ENCODE measurements at places on chromosomes 6 and 20. TPM values are rescaled to one million over a fixed set of nuclear protein-coding genes. Genes with fewer than 3 reads are reported as not detected.

GRCh38 chr20:52564594-52564993 is 373.0 kb upstream of the ZFP64 start:
- H3K27me3 ChIP-seq = no peaks in the 10 kb centered on the region
- DNase-seq = no peak

The CNR1 gene
- 70.8 TPM for total RNA-seq

The PBOV1 gene
- total RNA-seq = not detected

DNA sequence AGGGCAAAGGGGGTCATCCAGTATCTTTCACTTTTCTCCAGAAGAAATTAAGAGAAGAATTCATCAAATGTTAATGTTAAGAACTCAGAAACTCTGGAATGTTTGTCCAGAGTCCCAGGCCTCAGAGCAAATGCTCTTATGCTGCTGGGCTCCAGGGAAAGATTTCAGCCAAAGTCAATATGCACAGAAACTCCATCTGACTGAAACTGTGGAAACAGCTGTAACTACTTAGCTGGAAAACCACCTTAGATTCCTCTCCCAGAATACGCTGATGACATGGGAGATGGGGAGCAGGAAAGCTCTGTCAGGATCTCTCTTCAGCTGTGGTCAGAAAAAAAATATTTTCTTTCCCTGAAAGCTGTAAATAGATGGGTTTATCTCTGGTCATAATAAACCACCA is 559.6 kb downstream of the RFPL4B start:
- peak; percentile 83 for DNase-seq
- peak overlapping the region; percentile 44 for H3K27ac ChIP-seq
- H3K36me3 ChIP-seq = no peaks in the 10 kb centered on the region
- H3K4me1 ChIP-seq = no peaks in the 10 kb centered on the region

- no peaks in the 10 kb centered on the region for H3K27me3 ChIP-seq
- no peaks in the 10 kb centered on the region for H3K4me1 ChIP-seq
- no peak overlapping the region for H3K27ac ChIP-seq
- no peaks in the 10 kb centered on the region for H3K36me3 ChIP-seq
- H3K4me3 ChIP-seq = no peak overlapping the region
Observed at GRCh38 chr6:155648301-155648700, 192.7 kb upstream of the NOX3 start.

- H3K36me3 ChIP-seq = no peaks in the 10 kb centered on the region
- H3K27ac ChIP-seq = no peak overlapping the region
- H3K4me1 ChIP-seq = no peaks in the 10 kb centered on the region
- no peaks in the 10 kb centered on the region for H3K27me3 ChIP-seq
- peak; percentile 67 for DNase-seq
Observed at GRCh38 chr6:139051396-139052060, 23.0 kb downstream of the ABRACL start.

GRCh38 chr6:158154816-158155215 is 13.2 kb downstream of the SERAC1 start:
- H3K4me1 ChIP-seq = no peaks in the 10 kb centered on the region
- DNase-seq = no peak
- no peak overlapping the region for H3K4me3 ChIP-seq

- no peaks in the 10 kb centered on the region for H3K4me1 ChIP-seq
- H3K36me3 ChIP-seq = no peaks in the 10 kb centered on the region
- no peak overlapping the region for H3K4me3 ChIP-seq
- DNase-seq = no peak
- H3K27ac ChIP-seq = no peak overlapping the region
Observed at GRCh38 chr6:7367408-7367807, 22.1 kb downstream of the CAGE1 start.

DNA sequence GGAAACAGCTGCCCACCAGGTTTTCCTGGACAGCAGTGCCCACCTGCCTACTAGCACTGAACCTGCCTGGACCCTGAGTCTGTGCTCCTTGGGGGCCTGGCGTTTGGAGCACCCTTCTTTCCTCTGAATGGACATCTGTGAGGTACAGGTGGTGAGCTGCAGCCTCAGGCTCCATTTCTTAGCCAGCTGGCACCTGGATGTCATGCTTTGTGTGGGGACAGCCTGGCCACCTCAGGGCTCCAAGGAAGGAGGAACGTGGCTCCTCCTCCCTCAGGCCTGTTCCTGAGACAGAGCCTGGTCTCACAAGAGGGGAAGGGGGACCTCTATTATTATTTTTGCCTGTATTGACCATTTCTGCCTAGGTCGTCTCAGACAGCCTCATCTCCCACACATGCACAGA is 8.1 kb downstream of the TMEM151B start:
- H3K27me3 ChIP-seq = no peaks in the 10 kb centered on the region
- DNase-seq = no peak
- peaks cover 6% of the 10 kb centered on the region for H3K4me1 ChIP-seq
- peaks cover 58% of the 10 kb centered on the region for H3K36me3 ChIP-seq

DNA sequence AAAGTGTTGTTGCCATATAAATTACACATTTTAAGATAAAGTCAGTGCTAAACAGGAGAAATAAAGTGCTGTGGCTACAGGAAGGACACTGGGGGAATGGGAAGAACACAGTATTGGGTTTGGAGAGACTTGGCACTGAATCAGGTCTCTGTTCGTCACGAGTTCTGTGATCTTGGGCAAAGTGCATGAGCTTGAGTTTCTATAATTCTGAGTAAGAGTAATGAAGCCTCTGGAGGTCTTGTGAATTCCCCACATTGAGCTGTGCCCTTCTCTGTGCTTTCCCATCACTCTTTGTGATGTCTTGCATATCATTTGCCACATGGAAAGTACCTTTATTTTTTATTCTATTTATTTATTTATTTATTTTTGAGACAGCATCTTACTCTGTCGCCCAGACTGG is 16.8 kb upstream of the EEF1A1 start:
- no peaks in the 10 kb centered on the region for H3K27me3 ChIP-seq
- H3K36me3 ChIP-seq = no peaks in the 10 kb centered on the region
- H3K4me3 ChIP-seq = no peak overlapping the region

The RFX6 gene
- not detected for total RNA-seq

The SLC22A16 gene
- total RNA-seq = 0.66 TPM

- DNase-seq = no peak
- H3K4me1 ChIP-seq = no peaks in the 10 kb centered on the region
- H3K4me3 ChIP-seq = no peak overlapping the region
- H3K27me3 ChIP-seq = no peaks in the 10 kb centered on the region
- peaks cover 27% of the 10 kb centered on the region for H3K36me3 ChIP-seq
- H3K27ac ChIP-seq = peak overlapping the region; percentile 6
Observed at GRCh38 chr20:53579581-53580375, 13.9 kb downstream of the ZNF217 start.

The SLC23A2 gene
- 54.6 TPM for total RNA-seq

DNA sequence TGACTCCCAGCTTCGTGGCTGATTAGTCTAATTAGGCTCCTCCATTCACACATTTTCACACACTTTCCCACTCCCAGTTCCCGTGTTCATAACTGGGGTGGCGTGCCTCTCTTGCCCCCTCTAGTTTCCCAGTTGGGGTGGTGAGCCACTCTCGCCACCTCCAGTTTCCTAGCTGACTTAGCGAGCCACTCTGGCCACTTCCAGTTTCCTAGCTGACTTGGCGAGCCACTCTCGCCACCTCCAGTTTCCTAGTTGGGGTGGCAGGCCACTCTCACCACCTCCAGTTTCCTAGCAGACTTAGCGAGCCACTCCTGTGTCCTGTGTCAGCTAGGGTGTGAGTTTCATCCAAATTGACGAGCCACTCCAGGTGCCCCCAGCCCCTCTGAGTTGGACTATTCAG is 7.4 kb upstream of the GMPR start:
- H3K4me3 ChIP-seq = no peak overlapping the region
- peaks cover 14% of the 10 kb centered on the region for H3K4me1 ChIP-seq
- H3K36me3 ChIP-seq = no peaks in the 10 kb centered on the region
- peaks cover 25% of the 10 kb centered on the region for H3K27me3 ChIP-seq

The HAO1 gene
- not detected for total RNA-seq

DNA sequence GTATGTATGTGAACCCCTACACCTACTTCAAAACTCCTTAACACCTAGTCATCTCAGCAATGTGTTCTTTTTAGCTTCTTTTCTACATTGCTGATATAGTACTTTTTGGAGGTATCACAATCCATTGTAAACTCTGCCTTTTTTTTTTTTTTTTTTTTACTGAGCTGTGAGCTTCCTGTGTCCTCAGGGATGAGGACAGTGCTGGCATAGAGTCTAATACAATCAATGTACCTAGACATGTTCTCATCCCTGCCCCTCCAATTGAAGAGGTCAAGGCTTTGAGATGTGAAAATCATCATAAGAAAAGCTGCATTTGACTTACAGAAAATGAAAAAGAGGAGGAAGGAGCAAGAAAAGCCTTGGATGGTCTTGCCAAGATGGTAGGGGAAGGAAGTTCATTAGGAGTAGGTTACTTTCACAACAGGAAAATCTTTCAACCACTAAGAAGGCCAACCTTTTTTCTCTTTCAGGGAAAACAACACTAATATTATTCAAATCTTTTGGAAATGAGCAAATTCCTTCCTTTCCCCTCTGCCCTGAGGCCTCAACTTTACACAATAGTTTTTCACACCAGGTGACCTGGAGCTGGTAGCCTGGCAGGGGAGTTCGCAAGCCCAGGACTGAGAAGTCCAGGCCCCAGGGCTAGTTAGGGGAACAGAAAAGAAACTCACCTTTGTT is 2.8 kb upstream of the JARID2 start:
- no peaks in the 10 kb centered on the region for H3K4me1 ChIP-seq
- H3K36me3 ChIP-seq = no peaks in the 10 kb centered on the region
- no peak overlapping the region for H3K4me3 ChIP-seq
- no peak for DNase-seq

- H3K4me3 ChIP-seq = no peak overlapping the region
- H3K36me3 ChIP-seq = no peaks in the 10 kb centered on the region
- no peaks in the 10 kb centered on the region for H3K4me1 ChIP-seq
- no peak for DNase-seq
- H3K27ac ChIP-seq = no peak overlapping the region
Observed at GRCh38 chr20:8162610-8163009, 30.5 kb downstream of the PLCB1 start.

- peak; percentile 20 for DNase-seq
- H3K4me3 ChIP-seq = no peak overlapping the region
- no peaks in the 10 kb centered on the region for H3K4me1 ChIP-seq
- no peaks in the 10 kb centered on the region for H3K36me3 ChIP-seq
Observed at GRCh38 chr6:159252955-159253508, 83.8 kb downstream of the FNDC1 start.

The BPIFA3 gene
- not detected for total RNA-seq

The HECA gene
- 21.7 TPM for total RNA-seq

DNA sequence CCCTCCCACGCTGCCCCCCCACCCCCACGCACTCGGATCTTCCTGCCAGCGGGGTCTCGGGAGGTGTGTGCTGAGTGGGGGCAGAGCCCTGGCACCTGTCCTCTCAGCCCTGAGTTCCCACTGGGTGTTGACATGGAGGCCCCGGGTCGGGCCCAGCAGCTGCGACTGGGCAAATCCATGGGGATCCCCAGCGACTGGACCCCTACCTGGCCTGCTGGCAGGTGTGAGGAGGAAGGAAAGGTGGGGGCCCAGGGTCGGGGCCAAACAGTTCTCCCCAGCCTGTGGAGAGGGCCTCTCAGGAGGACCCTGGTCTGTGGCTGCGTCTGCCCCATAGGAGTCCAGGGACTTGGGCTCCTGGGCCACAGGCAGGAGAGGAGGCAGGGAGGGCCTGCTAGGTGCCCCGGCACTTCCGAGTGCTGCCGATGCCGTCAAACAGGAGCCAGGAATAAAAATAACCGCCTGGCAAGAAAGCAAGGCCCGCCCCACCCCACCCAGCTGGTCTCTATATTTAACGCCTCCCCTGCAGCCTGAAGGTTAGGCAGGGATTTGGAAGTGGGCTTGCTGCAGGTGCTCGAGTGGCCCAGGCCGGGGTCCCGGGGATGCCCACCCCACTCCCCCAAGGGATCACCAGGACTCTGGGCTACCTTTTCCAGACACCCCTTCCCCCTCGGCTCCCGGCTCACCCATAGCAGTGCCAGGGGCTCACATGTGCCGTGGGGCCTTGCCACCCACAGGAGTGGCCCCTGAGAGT is 1.4 kb upstream of the EEF1A2 start:
- H3K27ac ChIP-seq = no peak overlapping the region
- H3K4me3 ChIP-seq = no peak overlapping the region

The RSPH9 gene
- total RNA-seq = 4.7 TPM

The BTN1A1 gene
- total RNA-seq = not detected

- no peak overlapping the region for H3K27ac ChIP-seq
- H3K4me1 ChIP-seq = peaks cover 5% of the 10 kb centered on the region
- peaks cover 89% of the 10 kb centered on the region for H3K36me3 ChIP-seq
Observed at GRCh38 chr20:63962426-63963347, 6.5 kb upstream of the UCKL1 start.

DNA sequence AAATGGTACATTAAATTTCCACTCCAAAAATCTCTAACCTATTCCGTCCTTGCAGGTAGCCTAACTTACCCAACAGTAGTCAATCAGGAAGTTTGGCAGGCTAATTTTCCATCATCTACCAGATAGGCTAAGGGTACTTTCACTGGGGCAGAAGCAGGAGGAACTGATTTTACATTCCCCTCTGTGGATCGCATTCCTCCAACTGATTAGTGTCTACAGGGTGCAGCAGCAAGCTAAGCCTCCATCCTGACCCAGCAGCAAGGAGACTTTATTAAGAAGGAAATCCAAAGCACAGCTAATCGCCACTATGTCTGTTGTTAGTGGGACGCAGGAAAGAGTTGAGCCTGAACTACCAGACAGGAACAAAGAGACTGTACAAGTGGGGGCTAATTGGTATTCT is 143.2 kb upstream of the RUNX2 start:
- DNase-seq = no peak
- no peak overlapping the region for H3K27ac ChIP-seq
- no peak overlapping the region for H3K4me3 ChIP-seq
- H3K4me1 ChIP-seq = no peaks in the 10 kb centered on the region

The AVP gene
- total RNA-seq = not detected

The VGLL2 gene
- total RNA-seq = 0.11 TPM

GRCh38 chr6:148701375-148701774 is 45.5 kb upstream of the UST start:
- peak overlapping the region; percentile 26 for H3K4me3 ChIP-seq
- H3K27me3 ChIP-seq = no peaks in the 10 kb centered on the region
- no peaks in the 10 kb centered on the region for H3K36me3 ChIP-seq
- H3K4me1 ChIP-seq = peaks cover 3% of the 10 kb centered on the region
- no peak for DNase-seq
- H3K27ac ChIP-seq = peak overlapping the region; percentile 17

The TGM2 gene
- total RNA-seq = 15.5 TPM

The SNAI1 gene
- total RNA-seq = 0.40 TPM

Measured in spinal cord (tissue), 10 donors.